Iris pigment epithelial cell (primary cell): ENCODE measurements at places on chromosomes 11 and 22.

GRCh38 chr11:45650166-45651095 lies 15.0 kb downstream of the CHST1 start:
- DNase-seq: no peak

- peak; percentile 40 for DNase-seq
These were observed 2.4 kb downstream of the C11orf96 start for GRCh38 chr11:43944761-43945311.

DNA sequence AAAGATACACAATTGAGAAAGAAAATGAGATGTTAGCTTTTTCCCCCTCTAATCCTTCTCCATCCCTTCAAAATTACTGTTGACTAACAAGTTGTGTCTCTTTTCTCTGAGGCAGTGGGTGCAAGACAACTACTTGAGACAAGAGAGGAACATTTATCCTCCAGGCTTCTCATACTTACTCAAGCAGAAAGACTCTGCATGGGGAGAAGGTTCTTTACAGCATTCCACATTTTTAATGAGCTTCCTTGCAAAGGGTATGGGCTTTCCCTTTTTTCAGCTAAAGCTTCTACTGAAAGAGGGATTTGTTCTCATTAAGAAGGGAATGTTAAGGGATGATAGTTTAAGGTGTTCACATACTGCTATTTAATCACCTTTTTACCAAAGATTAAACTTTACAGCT lies 47.8 kb downstream of the PAX6 start:
- no peak for DNase-seq

GRCh38 chr11:128757235-128757711 lies 63.4 kb downstream of the FLI1 start:
- peak; percentile 88 for DNase-seq

DNA sequence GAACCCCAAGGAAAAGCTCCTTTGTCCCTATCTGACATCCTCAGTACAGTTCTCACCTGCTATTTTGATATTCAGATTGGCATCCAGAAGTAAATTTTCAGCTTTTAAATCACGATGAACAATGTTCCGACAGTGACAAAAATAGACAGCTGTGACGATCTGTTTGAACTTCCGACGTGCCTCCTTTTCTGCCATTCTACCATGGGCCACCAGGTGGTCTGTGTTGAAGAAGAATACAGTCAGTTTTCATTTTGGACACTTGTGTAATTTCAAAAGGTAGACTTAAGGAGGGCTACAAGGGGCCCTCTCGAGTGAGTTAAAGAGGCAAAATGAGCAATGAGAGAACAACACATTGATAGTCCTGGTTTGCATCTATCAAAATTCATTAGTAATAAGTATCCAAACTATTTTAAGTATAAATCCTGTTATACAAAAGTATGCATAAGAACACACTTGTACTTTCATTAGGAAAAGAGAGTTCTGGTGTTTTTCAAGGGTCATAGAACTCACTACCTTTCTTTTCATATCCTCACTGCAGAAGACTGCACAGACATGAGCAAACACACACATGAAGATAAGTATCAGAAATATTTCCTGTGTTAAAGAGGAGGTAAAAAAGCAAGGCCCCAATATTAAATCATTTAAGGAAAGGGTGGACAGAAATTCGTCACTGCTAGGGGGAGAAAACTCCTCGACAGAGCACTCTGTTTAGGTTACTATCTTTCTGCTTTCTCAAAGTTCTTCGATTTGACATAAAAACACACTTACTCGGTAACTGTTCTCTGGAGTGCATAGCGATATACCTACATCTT lies 89.9 kb upstream of the APOA1 start:
- DNase-seq: no peak

DNA sequence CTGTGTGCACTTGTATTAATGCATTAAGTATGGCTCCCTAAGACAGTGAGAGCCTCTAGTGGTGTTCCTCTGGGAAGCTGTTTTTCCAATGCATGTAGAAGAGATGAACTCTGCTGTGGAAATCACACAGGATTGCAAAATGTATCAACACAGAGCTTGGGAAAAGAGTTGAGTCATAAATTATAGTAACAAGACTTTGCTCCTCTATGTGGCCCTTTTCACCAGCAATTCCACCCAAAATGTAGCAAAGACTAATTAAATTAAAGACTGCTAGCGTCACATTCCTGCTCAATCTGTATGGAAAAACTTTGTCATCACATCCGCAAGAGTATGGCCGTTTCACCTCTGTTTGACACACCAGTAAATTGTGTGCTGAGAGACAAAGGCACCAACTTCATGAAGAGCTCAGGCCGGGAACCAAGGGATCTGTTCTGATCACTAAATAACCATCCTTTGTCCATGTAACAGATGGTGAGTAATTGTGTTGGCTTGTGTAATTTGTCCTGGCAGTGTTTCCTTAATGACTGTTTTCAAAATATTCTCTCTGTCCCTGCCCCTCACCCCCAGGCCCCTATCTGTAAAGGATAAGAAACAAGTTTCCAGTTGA lies 209.2 kb upstream of the SORL1-AS1 start:
- DNase-seq: peak; percentile 81

DNA sequence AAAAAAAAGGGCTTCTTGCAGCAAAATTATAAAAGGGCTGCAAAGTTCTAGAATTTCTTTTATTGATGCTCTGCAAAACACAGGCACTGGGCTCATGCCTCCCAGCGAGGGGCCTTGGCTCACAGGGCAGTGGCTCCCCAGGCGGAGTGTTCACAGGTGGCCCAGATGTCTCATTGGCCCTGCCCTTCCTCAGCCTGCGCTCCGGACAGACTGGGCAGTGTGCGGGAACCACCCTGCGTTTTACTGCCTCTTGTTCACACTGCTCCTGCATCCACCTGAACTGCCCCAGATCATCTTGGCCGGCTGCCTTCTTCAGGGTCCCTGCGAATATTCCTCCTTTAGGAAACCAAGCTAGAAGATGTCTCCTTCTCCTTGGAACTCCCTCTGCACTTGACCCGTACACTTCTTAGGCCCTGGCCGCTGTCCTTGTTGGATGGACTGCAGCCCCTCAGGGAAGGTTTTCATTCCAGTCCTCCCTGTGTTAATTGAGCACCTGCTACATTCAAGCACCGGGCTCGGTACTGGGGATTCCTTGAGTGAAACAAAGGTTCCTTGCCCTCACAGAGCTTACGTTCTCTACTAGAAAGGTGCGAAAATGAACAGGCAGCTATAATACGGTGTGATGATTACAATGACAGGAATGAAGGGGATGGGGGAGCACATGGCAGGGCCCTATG lies 4.5 kb downstream of the TUBA8 start:
- no peak for DNase-seq

GRCh38 chr11:33271059-33271458 lies 13.9 kb downstream of the HIPK3 start:
- no peak for DNase-seq

- DNase-seq: no peak
These were observed 13.3 kb upstream of the PHF21A start for GRCh38 chr11:46134540-46134939.
